Spinal cord (tissue), 10 donors: ENCODE measurements at places on chromosomes 2 and 18. TPM values are rescaled to one million over a fixed set of nuclear protein-coding genes. Genes with fewer than 3 reads are reported as not detected.
A peak's percentile ranks its signal among the peaks of the same experiment; 100 is the strongest.

Gene NEU2
- total RNA-seq: not detected

- no peak overlapping the region for H3K27ac ChIP-seq
- H3K36me3 ChIP-seq: no peaks in the 10 kb centered on the region
- H3K4me1 ChIP-seq: no peaks in the 10 kb centered on the region
- no peak for DNase-seq
Observed at GRCh38 chr2:210559182-210559581, 2.8 kb downstream of the CPS1 start.

GRCh38 chr2:64929333-64929732 lies 59.9 kb upstream of the SLC1A4 start:
- peaks cover 5% of the 10 kb centered on the region for H3K4me1 ChIP-seq
- DNase-seq: no peak
- no peak overlapping the region for H3K27ac ChIP-seq

DNA sequence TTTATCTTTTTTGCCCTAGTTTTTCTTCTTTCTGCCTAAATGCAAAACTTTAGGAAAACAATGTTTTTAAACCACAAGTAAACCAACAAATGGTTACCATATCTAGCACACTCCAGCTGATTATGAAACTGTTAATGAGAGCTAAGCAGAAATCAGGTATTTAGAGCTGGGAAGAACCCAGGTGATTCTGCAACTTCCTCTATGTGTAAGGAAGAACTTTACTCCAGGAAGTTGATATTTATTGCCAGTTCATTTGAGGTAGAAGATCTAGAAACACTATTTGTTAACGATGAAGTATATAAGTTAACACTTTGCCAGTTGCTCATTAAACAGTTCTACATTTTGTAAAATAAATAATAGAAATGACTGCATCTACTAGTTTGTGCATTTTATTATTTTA lies 409.7 kb downstream of the XIRP2 start:
- peaks cover 13% of the 10 kb centered on the region for H3K4me1 ChIP-seq
- H3K27ac ChIP-seq: no peak overlapping the region
- no peak for DNase-seq
- H3K36me3 ChIP-seq: no peaks in the 10 kb centered on the region

DNA sequence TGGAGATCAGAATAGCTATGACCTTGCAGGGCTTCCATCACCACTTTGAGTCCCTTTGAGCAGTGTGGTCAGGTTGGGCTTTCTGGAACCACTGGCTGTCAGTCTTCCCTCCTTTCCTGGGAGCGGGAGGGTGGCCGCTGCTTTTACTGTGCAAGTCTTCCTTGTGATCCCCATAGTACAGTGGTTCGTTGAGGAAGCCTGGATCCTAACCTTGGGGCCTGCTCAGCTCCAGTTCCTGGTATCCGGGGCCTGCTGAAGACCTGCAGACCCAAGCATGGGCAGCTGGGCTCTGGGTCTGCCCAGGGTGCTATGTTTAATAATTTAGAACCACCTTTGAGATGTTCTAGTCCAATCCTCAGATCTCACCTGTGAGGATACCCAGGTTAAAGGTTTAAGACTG lies 104.2 kb downstream of the CLIP4 start:
- H3K4me3 ChIP-seq: no peak overlapping the region
- H3K36me3 ChIP-seq: peaks cover 6% of the 10 kb centered on the region
- H3K27ac ChIP-seq: no peak overlapping the region
- H3K27me3 ChIP-seq: no peaks in the 10 kb centered on the region
- no peaks in the 10 kb centered on the region for H3K4me1 ChIP-seq
- DNase-seq: no peak

Gene GNLY
- total RNA-seq: 0.55 TPM

GRCh38 chr2:105780606-105781005 lies 35.9 kb downstream of the NCK2 start:
- H3K4me3 ChIP-seq: no peak overlapping the region
- H3K4me1 ChIP-seq: peaks cover 33% of the 10 kb centered on the region
- H3K27me3 ChIP-seq: no peaks in the 10 kb centered on the region
- no peak for DNase-seq
- H3K36me3 ChIP-seq: peaks cover 6% of the 10 kb centered on the region

Gene UBXN2A
- 27.1 TPM for total RNA-seq

DNA sequence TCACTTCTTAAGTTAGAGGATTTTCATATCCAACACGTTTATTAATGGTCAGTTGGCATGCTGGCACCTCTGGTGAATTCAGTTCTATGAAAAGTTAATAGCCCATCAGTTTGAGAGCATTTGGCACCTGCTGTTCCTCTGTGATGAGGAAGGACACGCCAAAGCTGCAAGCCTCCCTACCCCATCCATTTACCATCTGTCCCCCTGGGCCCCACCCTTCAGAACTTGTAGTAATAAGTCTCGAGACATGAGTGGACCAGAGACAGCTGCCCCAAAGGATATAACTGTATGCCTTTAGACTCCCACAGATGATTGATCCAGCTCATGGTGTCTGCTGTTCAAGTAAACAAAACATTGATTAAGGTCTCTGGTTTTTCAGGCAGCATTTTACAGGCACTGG lies 6.3 kb downstream of the OST4 start:
- H3K27me3 ChIP-seq: no peaks in the 10 kb centered on the region
- H3K36me3 ChIP-seq: peaks cover 57% of the 10 kb centered on the region
- no peak for DNase-seq
- H3K4me1 ChIP-seq: peaks cover 12% of the 10 kb centered on the region
- no peak overlapping the region for H3K27ac ChIP-seq
- H3K4me3 ChIP-seq: no peak overlapping the region

Gene UGT1A6
- not detected for total RNA-seq

- H3K36me3 ChIP-seq: peaks cover 4% of the 10 kb centered on the region
- H3K4me3 ChIP-seq: peak overlapping the region; percentile 79
- no peaks in the 10 kb centered on the region for H3K27me3 ChIP-seq
- peaks cover 15% of the 10 kb centered on the region for H3K4me1 ChIP-seq
Observed at GRCh38 chr2:101251844-101252407, 760 bp upstream of the CNOT11 start.

Gene HOXD10
- not detected for total RNA-seq

Gene LCT
- 0.06 TPM for total RNA-seq
